Erythroblast (primary cell): ENCODE measurements at places on chromosomes 12 and 14.

DNA sequence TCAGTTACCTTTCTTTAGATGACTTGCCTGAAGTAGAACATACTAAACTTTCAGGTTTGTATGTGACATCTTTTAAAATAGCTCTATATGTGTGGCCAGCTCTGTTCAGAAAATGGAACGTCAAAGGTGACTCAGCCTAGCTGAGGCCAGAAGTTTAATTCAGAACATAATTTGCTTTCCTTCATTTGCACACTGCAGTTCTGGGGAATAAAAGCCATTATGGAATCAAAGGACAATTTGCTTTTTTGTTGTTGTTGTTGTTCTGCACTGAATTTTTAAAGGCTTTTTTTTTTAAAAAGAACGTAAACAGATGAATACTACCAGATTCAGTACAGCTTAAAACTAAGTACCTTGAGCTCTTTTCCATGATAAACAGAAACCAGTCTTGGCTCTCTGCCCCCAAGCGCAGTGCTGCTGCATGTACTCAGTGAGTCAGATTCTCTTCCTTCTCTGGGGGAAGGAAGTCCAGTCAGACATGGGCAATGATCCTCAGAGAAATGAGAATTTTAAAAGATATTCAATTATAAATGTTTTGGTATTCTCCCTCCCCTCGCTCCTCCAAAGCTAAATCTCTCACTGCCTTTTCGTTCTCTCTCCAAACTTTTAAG, 644.2 kb downstream of the NOVA1 start:
- DNase-seq = no peak

GRCh38 chr12:25723336-25723735, 170.3 kb upstream of the LMNTD1 start:
- DNase-seq = no peak

DNA sequence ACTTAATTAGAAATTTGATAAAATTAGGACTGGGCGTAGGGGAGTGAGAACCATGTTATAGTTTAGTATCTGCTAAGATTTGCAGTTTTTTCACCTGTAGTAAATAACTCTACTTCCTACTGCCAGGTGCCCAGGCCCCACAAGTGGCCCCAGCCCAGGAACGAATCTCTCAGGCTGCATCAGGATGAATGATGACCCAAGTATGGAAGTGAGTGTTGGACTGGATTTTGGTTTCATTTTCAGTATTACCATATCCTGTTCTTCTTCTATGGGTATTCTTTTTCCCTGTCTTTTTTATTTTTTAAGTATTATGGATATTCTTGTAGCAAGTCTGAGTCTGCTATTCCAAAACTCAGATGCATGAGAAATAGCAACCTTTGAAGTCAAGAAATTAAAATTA, 120.3 kb upstream of the BCAT1 start:
- no peak for DNase-seq

DNA sequence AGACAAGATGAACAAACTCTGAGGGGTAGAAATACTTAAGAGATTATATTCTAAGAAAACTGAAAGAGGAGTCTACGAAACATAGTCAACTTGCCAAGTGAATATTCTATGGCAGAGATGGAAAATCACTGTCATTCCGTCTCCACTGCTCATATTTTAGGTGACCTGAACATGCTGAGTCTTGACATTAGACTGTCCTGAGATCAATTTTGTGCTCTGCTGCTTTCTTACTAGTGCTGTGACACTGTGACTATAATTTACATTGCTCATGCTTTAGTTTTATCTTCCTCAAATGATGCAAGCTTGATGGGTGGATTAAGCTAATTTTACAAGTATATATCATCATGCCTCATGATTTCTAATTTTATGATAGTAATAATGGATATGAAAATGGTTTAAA, 228.2 kb upstream of the LRFN5 start:
- no peak for DNase-seq

GRCh38 chr14:22668863-22669262, 24.7 kb upstream of the OR6J1 start:
- DNase-seq = no peak
